ENCODE measurements at places on chromosomes 11 and 22.

- no peak for DNase-seq
Observed at GRCh38 chr11:63427971-63428508, 58.5 kb downstream of the SLC22A9 start.

GRCh38 chr11:65416341-65416824 is 6.2 kb upstream of the NEAT1 start:
- DNase-seq: peak; percentile 89

DNA sequence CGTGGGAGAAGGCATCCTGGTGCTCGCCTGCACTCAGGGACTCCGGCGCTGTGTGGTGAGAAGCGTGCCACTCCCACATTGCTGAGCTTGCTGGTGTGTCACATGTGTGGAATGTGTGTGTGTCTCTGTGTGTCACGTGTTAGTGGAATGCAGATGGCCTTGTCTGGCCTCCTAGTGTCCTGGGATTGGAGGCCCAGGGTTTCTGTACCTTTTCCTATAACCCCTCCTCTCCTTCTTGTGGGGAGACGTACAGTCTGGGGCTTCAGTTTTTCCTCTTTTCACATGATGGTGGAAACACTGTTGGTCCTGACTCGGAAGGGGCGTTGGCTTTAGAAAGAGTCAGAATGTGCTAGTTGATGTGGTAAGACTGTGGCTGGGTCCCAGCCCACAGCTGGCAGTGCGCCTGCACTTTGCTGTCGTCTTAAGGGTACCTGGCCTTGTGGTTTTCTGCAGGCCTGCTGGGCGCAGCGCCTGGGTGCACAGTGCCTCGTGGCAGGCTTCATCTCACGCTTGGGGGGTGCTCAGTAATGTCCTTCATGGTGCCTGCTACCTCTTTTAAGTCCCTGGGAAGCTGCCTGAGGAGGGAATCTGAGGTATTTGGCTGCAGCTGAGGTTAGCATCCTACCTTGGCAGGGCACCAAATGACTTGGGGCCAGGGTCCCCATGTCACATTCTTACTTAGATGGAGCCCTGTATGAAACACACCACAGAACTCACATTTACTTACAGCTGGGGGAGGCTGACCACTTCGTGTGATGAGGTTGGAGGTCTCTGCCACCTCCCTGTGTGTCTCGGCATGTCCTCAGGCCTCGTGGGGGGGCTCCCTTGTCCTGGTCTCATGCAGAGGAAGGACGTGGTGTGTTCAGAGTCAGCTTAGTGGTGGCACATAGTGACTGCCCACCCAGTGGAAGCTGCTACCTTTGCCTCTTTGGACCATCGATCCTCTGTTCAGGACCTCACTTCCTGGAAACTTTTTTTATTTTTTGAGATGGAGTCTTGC is 61.9 kb downstream of the MED15 start:
- DNase-seq: peak; percentile 99

DNA sequence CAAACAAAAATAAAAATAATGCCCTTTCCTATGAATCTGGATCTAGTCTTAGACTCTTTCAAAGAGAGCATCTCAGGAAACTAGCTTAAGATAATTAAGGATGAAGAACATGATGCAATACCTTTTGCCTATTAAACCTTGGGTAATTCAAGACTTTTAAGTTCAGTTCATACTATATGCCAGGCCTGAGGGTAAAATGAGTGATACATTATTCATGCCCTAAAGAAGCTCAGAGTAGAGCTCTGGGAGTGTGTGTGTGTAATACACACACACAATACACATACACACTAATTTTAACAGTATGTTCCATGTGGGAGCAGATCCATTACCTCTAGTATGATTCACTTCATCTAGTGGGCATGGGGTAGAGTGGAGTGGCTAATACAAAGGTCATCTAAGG is 651.4 kb upstream of the CHORDC1 start:
- no peak for DNase-seq

GRCh38 chr11:103586756-103587155 is 449.7 kb upstream of the DDI1 start:
- DNase-seq: peak; percentile 18

- DNase-seq: no peak
Observed at GRCh38 chr11:129237880-129238638, 45.9 kb upstream of the ARHGAP32 start.

GRCh38 chr11:110903830-110904229 is 191.6 kb upstream of the ARHGAP20 start:
- peak; percentile 30 for DNase-seq

GRCh38 chr11:96139691-96140090 is 203.3 kb downstream of the MAML2 start:
- no peak for DNase-seq

DNA sequence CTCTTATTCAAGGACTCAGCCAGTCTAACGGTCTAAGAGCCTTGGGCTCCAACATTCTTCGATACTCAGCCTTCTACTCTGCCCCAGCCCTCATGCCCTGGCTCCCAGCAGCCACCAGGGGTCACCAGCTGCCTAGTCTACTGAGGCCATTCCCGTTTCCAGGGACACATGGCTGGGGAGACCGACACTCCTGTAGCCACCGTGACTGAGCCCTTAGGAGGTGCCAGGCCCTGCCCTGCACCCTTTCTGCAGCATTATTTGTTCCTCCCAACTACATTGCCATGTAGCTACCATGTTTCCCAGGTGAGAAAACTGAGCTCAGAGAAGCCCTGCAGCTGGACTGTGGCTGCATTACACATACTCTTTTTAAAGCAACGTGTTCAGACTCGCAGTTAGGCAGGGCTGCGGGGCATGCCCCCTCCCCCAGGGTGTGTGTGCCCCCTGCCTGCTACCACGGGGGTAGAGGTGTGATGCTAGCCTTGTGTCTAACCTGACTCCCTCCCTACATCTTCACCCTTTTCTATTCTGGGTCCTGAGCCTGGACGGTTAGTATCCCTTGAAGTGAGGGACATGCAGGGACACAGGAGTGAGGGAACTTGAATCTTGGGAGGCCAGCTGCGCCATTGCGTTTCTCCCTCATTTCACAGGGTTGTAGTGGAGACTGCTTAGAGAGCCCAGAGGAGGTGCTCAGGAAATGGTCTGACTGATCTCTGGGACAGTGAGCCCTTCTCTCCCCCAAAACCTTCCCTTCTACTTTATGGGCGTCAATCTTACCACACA is 17.5 kb downstream of the ATG16L2 start:
- peak; percentile 89 for DNase-seq

DNA sequence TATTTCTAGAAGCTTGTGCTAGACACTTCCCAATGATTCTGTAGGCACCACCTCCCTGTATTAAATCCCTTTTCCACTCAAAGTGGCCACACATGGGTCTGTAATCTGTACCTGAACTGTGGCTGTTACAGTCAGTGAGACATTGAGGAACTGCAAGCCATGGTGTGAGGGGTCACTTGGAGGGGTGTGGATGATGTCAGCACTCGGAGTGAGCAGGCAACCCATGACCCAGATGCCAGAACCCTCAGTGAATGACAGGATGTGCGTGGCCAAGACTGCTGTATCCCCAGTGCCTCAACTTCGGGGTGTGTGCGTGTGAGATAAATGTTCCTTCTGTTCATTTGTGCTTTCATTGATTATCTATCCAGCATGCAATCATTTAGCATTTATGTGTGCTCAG is 14.7 kb upstream of the SHANK3 start:
- no peak for DNase-seq

DNA sequence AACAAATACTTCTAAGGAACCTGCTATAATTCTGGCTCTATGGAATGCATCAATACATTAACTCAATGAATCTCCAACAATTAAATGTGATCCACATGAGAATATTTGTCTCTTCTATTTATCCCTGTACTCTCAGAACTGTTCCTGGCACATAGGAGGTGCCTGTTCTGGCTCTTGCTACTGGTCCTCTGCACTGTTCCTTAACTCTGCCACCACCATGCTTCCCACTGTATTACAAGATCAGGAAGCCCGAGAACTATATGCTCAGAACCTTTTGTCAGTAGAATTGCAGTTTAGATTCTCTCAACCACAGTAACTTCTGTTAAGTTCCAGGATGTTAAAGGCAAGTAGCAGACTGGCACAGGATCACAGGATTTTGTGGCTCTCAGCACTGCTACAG is 376.3 kb upstream of the CCDC90B start:
- no peak for DNase-seq

DNA sequence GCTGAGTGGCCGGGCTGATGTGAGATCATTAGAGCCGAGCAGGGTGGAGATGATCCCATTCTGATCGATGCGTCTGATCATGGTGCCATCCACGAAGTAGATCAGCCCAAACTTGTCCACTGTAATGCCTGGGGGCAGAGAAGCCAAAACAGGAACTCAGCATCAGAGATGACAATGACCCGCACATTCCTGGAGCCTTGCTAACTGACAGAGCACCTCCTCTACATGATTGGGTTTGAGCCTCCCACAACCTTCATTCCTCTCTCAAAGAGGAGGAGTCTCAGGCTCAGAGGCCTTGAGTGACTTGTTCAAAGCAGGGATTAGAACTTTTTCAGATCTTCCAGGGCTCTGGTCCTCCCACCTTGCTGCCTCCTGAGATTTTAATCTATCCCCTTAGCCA is 133.7 kb upstream of the NARS2 start:
- peak; percentile 4 for DNase-seq

DNA sequence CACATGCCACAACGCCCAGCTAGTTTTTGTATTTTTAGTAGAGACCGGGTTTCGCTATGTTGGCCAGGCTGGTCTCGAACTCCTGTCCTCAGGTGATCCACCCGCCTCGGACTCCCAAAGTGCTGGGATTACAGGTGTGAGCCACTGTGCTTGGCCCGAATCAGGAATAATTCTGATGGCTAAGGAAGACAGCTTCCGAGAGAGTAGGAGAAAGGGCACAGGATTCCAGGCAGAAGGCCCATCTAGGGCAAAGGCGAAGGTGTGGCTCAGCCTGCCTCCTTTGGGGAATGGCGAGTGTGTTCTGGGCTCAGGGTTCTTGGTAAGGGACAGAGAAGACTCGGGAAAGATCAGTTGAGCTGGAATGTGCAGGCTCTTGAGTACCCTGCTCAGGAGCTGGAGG is 1.6 kb upstream of the SYCE3 start:
- DNase-seq: no peak

DNA sequence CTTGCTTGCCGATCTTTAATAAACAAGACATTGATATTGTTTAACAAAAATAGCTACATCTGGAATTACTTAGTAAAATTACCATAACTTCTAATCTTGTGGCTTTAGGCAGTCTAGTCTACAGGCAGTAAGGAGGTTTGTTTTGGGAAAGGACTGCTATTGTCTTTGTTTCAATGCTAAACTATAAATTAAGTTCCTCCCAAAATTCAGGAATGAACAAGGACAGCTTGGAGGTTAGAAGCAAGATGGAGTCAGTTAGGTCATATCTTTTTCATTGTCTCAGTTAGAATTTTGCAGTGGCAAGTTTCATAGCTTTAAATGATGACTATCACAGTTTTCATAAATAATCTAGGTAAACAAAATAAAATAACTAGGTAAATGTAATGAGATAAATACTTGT is 36.1 kb upstream of the INCENP start:
- no peak for DNase-seq
